Urothelium cell line (cell line): ENCODE measurements at places on chromosomes 3 and 15.

GRCh38 chr15:59649603-59650002 lies 7.7 kb downstream of the GTF2A2 start:
- no peak for DNase-seq

- no peak for DNase-seq
These were observed 211.7 kb downstream of the DTWD1 start for GRCh38 chr15:49832511-49832910.

DNA sequence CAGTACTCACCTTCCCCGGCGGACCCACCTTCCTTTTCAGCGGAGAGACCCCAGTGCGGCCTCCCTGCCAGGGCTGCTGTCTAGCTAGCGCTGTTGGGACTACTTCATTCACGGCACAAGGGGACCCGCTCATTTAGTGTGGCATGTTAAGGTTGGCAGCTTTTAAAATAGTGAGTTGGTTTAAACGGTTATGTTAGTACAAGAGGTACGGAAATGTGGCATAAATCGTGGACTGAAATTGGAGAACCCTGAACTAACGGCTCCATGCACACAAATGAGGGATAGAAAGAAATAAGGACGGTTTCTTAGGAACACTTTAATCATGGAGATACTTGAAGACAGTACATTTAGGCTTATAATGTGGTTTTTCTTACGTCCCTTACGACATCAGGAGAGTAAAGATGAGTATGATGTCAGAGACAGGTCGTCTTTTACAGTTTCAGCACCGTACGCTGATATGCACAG lies 752 bp downstream of the CEP63 start:
- no peak for DNase-seq

DNA sequence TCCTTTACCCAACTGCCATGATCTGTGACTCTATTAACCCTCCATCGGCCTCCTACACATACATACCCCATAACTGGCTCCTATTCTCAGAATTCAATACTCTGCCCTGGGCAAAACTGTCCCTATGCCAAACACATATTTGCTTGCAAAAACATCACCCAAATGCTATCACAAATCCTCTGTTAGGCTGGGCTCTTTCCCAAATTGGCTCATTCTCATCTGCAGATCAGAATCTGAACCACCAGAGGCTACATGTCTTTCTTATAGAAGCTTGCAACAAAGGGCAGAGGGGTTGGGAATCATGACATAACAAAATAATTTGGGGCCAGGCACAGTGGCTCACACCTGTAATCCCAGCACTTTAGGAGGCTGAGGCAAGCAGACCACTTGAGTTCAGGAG lies 45.4 kb upstream of the GOLM2 start:
- no peak for DNase-seq

DNA sequence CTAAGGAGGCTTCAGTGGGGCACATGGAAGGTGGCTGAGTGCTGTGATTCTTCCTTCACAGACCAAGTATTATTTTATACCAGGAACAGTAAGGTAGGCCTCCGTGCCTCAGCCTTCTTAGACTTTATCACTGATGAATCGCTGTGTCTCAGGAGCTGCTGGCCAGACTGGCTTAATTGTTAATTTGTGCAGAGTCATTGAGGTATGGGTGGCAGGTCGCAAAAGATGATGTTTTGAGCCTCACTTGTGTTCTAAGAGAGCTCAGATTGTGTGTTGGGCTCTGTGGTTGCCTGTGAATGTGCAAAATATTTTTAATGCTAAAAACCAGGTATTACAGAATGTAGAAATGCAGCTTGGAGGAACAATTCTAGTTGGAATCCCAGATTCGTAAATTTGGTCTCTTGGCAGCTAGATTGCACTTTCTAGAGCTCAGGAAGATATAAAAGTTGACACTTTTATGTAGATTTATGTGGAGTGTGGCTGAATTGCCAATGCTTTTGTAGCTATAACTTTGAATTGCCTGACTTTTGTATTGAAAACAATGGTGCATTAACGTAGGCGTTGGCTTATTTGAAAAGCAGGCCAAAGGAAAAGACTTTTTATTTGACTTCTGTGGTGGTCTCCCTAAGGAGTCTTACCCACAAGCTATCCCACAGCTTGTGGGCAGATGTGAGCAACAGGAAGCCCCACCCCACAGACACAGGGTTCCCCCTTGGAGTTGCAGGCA lies 53.4 kb downstream of the LARS2 start:
- DNase-seq = no peak

- no peak for DNase-seq
These were observed 7.1 kb downstream of the THRB start for GRCh38 chr3:24487325-24488262.

GRCh38 chr3:101038880-101039279 lies 45.7 kb upstream of the ABI3BP start:
- no peak for DNase-seq

- DNase-seq = peak; percentile 6
These were observed 156.2 kb downstream of the NLGN1 start for GRCh38 chr3:173553635-173554280.

DNA sequence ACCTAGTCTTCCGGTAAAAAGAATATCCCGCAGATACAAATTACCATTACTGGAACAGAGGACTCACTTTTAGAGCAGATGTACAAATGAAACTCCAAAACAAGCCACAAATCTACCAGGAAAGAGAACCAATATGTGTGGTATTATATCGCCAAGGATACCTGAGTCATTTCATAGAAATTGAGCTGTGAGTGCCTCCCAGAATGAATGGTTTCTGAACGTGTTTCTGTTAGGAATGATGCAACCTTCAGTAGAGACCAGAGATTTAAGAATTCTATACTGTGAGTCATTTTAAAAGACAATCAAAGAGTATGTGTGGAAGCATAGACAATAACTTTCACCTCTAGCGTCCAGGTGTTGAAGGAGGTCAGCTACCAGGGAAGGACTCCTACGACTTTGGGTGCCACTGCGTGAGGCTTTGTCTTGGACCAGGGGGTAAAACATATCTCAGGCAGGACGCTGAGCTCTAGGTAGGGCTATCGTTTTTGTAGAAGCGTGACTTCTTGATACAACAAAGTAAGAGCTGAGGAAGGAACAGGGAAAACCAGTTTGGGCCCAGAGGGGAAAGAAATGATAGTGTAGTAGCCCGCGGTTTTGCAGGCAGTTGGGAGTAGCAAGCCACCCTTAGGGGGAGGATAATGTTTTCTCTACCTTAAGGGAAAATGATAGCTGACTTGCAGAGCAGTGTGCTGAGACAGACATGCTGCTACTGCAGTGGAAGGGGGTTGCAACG lies 210.4 kb downstream of the TP63 start:
- peak; percentile 23 for DNase-seq

GRCh38 chr15:92332125-92332899 lies 61.4 kb upstream of the ST8SIA2 start:
- no peak for DNase-seq

DNA sequence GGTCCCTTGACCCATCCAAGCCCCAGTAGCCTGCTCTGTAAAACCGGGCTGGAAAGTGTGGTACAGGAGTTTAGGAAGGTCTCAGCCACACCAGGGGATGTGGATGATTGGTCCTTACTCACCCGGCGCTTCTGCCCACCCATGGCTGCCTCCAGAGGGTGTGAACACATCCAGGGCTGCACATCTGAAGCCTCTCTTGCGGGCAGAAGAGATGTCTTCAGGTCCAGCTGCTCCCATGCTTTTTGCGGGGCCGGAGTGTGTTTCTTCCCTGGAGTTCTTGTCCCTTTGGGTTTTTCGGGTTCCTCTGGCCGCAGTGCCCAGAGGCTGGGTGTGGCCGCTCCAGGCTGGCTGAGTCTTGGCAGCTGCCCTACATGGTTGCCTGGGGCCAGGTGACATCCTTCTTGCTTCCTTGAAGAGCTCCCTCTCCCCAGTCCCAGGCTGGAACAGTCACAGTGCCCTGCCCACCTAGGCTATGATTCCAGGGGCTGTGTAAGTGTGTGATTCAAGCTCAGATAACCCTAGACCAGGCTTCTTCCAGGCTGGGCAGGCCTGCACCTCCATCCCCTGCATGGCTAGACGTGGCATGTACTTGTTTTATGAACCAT lies 33.9 kb downstream of the HDAC11 start:
- DNase-seq = no peak

DNA sequence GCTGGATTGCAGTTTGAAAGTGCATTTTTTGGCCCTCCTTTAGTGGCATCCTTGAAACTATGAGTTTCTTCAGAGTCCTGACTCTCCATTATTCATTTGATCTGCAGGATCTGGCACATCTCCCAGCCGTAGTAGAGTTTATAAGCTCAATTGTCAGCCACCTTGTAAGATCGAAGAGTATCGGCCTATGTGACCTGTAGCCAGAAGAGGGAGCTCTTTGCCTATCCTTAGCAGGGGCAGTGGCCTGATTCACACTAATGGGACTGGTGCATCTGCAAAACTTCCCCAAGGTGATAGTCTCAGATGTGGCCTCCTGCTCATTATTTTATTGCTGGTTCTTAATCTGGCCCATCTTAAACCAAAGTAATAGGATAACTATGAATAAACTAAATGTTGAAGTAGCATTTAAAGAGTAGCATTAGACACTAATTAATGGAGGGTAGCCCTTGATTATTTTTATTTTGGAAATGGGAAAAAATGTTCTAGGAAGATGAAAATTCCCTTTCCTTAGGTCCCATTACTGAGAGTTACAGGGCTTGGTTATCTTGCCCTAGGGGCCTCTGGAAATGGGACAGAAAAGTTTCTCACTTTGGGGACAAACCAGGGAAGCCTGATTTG lies 21.2 kb downstream of the GCSAM start:
- DNase-seq = peak; percentile 77

DNA sequence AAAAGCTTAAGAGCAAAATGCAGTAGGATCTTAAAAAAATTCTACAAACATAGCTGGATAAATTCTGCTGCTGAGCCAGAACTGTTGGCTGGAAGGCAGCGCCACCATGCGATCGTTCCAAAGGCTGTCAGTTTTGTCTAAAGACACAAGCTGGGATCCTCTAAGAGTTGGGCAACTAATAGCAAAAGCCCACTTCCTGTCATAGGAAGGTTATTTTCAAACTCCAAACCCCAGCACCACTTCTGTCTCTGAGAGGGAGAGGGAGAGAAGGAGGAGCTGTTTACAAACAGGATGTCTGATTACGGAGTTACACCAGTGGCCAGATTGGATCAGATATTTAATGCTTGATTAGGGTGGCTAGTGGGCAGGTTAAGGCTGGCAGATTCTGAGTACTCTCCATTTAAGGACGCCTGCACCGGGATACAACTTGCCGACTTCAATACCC lies 44.0 kb downstream of the EIF4E3 start:
- DNase-seq = peak; percentile 75

- DNase-seq = peak; percentile 79
These were observed 223.4 kb upstream of the IL12A start for GRCh38 chr3:159765030-159765859.

DNA sequence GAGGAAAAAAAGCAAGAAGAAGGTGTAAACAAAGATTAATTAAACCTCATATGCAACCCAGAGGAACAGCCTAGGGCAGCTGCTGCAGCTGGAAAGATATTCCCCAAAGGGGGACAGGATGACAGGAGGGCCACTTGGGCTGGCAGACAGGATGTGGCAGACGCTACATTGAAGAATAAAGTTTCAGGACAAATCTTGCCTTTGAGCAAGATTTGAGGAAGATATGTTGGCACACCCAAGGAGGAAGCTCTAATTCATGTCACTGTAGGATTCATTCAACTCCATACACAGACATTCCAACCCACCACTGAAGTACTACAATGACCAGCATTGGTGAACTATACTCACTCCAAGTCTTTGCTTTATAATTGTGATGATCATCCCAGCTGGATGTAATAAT lies 504.0 kb downstream of the SHQ1 start:
- DNase-seq = no peak

- no peak for DNase-seq
These were observed 28.8 kb downstream of the ARRDC4 start for GRCh38 chr15:97989299-97989698.

DNA sequence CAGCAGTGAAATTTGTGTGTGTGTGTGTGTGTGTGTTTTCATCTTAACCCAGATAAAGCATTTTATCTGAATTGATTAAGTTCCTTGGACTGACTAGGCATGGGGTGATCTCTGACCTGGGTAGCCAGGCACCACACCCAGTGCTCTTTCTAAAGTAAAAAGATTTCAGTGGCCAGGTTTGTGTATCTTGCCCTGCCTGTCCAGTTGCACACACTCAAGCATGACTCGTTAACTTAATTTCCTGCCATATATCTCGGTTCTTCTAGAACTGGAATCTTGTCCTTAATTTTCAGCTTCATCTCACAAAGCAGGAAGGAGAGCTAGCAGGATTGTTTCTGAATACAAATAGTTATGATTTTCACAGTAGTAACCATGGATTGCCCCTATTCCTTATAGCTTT lies 17.0 kb downstream of the TM4SF18 start:
- DNase-seq = no peak

- no peak for DNase-seq
These were observed 89.7 kb upstream of the GK5 start for GRCh38 chr3:142315083-142315482.

GRCh38 chr3:132343018-132343612 lies 25.9 kb downstream of the ACP3 start:
- DNase-seq = peak; percentile 33

DNA sequence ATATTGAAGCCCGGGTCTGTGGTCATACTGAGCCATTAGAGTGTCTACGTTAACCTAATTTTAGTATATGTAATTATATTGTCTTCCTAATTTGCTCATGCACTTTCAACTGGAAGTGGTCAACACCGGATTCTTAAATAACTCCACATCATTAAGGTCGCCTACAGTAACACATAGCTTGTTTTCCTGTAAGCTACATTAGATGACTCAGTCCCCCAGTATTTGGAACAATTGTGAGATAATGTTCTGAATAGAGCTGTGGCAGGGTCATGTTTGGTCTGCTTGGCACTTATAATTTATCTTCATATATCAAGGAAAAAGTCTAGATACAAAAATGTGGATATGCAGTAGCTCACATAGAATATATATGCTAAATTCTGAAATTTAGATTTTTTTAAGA lies 486.2 kb downstream of the IGSF11 start:
- peak; percentile 55 for DNase-seq

GRCh38 chr3:177469216-177469615 lies 271.9 kb upstream of the TBL1XR1 start:
- DNase-seq = no peak

DNA sequence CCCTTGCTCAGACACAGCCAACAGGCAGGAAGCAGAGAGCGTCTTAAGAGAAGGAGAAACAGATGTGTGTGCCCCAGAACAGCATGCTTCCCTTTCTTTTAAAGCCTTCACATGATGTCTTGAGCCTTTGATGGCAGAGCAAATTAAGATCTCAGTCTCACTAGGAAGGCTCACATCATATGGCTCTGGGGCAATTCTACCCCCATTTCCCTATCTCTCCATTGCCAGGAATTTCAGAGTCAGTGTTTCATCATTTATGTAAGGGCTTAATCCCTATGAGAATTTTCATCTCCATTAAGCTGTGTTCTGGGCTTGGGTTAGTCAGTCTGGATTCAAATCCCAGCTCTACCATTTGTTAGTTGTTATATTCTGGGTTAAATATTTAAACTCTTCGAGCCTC lies 41.4 kb upstream of the GLCE start:
- no peak for DNase-seq

GRCh38 chr3:180085122-180085710 lies 48.5 kb upstream of the PEX5L start:
- DNase-seq = no peak

GRCh38 chr3:182971637-182972036 lies 8.7 kb downstream of the DCUN1D1 start:
- DNase-seq = no peak
